RCC 7860 (cell line): ENCODE measurements at places on chromosomes 16 and 17.

GRCh38 chr17:75876938-75877751, 1.2 kb downstream of the TRIM47 start:
- DNase-seq: peak; percentile 97

DNA sequence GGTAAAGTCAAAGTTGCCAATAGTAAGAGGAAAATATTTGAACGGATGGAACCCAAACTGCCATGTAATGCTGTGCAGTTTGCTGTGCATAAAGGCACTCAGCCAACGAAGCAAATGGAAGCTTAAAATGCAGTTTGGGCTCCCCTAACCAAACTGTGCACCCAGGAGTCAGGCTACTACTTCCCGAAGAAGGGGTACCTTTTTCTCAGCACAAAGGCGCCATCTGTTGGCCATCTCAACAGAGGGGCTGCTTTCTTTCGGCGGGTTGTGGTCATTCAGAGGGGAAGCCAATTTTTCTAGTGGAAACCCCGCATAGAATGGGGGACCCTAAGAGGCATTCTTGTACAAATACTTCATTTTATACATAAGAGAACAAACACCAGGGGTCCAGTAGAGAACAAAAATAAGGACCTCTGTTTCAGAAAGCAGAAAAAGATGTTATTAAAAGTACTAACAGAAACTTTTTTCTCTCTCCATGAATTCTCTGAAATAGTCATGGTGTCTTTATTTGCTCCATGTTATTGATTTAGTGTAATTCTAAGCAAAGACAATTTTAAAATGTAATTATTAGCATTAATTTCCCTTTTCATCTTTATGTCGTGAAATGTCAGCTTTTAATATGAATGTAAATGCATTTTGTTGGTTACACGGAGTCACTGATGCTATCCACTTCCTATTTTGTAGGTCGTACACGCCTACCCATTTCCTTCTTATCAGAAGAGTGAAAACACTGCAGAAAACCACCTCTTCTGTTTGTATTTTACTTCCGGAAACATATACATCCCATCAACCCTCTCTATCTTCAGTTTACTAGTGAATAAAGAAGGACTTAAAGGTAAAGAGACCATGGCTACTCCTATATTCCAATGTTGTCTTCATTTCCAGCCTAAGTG, 453.3 kb downstream of the KCNJ2 start:
- DNase-seq: peak; percentile 6

GRCh38 chr16:66988197-66988788, at the start of gene CES4A:
CES4A (plus strand) TSS chr16:66988589; CDS start chr16:66988773, 184 bp downstream.
- peak; percentile 88 for DNase-seq

GRCh38 chr17:75758131-75758905, 6.7 kb downstream of the GALK1 start:
- DNase-seq: no peak

DNA sequence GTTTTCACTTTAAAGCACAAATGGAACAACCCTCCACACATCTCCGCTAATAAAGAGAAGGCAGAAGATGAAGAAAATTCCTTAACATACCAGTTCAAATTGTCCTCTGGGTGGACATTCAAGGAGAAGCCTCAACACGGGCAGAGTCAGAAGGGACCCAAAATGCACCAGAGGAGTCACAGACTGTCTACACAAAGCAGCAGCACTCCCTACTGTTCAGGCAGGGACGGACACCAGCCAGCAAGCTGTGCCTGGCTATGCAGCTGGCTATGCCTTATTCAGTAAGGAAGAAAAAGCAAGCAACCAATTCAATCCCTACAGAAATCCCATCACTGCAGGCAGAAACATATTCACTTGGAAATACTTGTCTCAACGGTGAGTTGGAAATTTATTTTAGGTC, 8.1 kb downstream of the DNAJC7 start:
- no peak for DNase-seq

DNA sequence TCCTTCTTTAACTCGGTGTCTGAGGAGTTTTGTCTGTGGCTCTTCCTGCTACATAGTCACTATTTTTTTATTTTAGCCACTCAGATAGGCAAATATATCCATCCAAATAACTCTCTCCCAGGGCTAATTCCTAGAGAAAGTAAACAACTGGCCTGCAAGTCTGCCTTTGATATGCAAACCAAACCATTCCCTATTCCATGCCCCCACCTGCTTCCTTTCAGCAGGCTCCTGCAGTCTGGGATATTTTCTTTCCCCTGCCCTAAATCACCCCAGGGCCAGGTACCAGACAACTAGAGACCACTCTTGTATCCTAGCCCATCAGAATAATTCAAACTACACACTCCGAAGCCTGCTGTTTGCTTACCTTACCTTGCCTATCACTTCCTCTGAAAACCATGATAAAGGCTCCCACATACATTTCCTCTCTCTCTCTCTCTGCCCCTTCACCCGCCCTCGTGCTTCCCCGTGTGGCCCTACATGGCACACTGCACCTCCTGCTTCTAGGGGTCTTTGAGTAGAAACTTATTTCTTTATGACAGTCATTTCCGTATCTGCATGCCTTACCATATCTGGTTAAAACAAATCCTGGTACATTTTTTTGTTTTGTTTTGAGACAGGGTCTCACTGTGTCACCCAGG, 8.3 kb downstream of the CD300H start:
- DNase-seq: no peak

GRCh38 chr17:57456622-57457021, 200.3 kb downstream of the MSI2 start:
- no peak for DNase-seq

DNA sequence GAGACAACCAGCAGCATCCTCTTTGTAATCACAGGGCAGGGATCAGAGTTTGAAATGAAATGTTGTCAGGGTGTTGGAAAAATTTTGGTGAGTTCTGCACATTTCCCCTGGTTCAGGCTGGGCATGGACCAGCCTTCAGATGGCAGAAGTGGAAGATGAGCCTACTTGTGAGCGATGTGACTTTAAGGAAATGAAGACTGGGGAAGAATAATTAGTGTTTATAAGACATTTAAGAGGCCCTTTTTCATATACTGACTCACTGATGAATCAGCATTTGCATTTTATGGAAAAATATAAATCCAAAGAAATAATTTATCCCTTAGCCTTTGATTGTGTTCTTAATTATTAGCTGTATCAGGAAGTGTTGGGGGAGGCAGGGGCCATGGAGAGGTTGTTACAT, 20.9 kb downstream of the GPR179 start:
- no peak for DNase-seq

GRCh38 chr17:73156166-73156840, 8.5 kb upstream of the SSTR2 start:
- DNase-seq: peak; percentile 49

DNA sequence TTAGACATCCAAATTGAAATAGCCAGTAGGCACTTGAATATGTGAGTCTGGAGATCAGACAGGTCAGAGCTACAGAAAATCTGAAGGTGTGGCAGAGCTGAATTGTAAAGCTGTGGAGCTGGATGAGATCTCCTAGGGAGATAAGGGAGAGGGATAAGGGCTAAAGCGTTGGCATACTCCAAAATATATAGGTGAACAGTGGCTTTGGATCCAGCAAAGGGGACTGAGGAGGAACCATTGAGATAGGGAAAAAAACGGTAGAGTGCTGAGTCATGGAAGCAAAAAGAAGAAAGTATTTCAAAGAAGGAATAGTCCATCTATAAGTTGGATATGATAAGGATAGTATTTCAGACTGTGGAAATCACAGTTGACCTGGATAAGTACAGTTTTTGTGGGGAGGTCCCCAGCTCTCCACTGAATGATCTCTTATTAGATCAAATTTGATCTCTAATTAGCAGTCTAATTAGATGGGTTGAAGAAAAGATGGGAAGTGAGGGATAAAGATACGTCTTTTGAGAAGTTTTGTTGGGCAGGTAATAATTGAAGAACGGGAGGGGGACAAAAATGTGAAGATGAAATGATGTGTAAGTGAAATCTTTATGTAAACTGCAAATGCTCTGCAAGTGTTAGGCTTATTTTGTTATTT, 587 bp upstream of the DBF4B start:
- DNase-seq: no peak

DNA sequence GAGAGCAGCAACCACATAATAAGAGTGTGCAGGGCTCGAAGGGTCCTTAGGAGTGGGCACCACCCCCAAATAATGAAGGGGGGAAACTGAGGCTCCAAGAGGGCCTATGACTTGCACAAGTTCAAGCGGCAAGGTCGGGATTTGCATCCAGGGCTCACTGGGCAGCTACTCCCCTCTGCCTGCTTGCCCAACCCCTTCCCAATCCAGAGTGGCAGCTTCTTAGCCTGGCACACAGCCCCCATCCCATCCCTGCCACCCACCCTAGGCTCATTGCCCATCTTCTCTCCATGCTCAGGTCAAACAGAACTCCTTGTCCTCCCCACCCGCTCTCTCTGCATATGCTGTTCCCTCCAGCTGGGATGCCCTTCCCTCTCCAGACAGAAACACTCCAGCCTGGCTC, 2.4 kb downstream of the SPPL2C start:
- no peak for DNase-seq

DNA sequence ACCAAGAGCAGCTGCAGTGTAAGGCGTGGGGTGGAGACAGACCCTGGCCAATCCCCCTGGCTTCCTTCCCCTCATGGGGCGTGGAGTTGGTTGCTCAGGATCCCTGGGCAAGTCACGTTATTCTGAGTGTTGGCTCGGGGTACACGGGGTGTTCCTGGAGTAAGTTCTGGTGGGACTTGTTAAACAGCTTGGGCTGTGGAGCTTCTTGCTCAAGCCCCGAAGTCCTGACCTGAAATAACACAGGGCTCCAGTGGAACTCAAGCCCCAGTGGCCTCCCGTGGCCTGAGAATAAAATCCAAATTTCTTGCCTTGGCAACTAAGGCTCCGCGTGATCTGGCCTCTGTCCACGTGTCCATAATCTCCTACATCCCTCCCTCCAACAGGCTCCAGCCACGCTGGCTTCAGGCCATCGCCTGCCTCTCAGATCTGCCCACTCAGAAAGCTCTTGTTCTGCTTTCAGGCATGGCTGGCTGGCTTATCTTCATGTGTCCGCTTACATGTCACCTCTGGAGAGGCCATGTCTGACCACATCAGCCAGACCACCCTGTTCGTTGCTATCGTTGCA, 49.3 kb upstream of the BCO1 start:
- no peak for DNase-seq

DNA sequence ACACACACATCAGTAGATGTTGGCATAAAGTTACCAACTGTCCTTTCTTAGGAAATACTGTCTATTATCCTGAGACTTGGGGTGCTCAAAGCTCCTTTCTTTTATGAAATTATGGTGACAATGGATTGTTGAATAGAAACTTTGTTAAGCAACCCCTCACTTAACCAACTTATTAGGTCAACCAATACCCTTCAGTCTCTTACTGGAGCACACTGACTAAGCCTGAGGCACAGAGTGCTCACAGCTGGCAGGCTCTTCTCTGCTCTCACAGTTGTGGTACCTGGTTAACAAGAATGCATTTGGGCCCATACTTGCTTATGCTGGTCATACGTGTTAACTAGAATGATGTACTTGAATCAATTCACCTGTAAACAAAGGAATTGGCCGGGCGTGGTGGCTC, 24.8 kb downstream of the CD300LF start:
- DNase-seq: no peak

DNA sequence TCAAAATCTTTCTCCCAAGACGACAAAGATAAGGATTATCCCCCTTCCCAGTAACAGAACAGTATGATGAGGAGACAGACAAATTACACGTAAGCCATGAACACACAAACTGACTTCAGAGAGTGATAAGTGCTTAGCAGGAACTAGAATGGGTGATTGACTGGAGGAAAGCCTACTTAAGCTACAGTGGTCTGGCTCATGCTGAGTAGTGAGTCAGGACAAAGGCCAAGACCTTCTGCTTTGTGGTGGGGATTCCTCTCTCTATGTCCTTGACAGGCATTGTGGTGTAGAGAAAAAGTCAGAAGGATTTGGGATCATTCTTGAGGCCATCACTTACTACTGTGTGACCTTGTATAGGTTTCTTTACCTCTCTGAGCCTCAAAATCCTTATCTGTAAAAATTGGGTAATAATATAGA, 381.9 kb upstream of the CCL2 start:
- DNase-seq: no peak

GRCh38 chr17:65677932-65678331, 116.5 kb upstream of the AXIN2 start:
- DNase-seq: no peak

- no peak for DNase-seq
These were observed 16.6 kb downstream of the MAP3K14 start for GRCh38 chr17:45300060-45300751.

DNA sequence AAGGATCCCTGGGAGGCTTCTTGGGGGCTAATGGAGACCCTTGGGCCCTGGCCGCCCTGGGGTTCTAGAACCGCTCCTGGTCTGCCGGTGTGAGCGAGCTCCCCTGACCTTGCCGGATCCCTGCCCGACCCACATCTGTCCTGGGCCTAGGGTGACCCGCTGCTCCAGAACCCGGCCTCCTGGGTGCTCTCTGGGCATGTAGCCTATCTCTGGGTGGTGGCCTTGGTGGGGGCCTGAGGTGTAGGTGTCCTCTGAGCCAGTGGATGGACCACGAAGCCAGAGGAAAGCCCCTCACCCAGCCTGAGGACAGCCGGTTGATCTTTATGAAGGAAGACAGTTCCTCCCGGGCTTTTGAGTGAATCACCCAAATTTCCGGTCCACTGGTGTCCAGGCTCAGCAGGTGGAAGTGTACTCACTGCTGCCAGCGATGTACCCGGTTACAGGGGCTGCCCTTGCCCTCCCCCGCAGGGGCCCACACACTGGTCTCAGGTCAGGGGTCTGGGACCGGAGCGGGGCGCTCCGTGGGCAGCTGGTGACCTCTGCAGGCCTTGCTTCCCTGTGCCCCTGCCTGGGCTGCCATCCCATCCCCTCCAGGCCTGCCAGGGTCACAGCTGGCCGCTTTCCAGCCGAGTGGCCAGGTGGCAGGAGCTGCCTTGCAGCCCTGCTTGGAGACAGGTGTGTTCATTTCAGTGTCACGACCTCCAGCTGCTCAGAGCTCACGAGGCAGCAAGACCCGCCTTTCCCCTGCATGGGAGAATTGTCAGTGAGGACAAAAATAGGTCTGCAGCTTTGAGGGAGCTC, 10.5 kb upstream of the GSE1 start:
- DNase-seq: no peak

DNA sequence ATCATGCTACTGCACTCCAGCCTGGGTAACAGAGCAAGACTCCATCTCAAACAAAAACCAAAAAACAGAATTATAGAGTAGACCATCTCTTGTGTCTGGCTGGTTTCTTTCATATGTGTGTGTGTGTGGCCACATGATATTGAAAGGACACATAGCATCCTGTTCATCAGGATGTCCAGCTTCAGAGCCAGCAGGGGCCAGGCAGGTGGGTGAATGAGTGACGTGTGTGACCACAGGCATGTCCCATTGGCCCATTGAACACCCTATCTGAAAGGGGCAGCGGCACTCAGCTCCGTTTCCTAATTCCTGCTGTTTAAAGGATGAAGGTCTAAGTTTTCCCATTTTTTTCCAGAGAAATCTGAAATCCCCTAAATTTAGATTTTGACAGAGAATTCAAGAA, 174.2 kb downstream of the PRKCB start:
- DNase-seq: no peak

- no peak for DNase-seq
These were observed 85.4 kb downstream of the TBC1D16 start for GRCh38 chr17:79950306-79950705.

DNA sequence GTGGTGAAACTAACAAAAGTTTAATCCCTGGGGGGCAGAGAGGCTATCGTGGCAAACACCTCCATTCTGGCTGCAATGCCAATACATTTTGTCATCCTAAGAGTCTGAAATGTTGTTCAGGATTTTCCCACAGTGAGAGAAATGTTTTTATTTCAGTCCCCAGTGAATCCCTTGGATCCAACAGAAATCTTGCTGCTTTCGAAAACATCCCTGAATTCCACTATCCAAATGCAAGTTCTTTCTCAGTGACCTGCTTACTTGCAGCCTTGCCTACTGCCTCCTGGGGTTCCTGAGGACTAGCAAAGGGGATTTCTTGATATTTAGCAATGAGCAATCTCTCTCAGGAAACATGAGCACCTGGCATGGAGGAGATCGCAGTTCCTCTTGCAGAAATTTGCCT, 202.1 kb upstream of the IRX3 start:
- DNase-seq: no peak
